Stimulated activated CD8-positive, alpha-beta memory T cell treated with anti-CD3 and anti-CD28 coated beads, Interleukin-15, amount 100 ng/mL, for 4 hours (primary cell): ENCODE measurements at places on chromosomes 6 and 20.

DNA sequence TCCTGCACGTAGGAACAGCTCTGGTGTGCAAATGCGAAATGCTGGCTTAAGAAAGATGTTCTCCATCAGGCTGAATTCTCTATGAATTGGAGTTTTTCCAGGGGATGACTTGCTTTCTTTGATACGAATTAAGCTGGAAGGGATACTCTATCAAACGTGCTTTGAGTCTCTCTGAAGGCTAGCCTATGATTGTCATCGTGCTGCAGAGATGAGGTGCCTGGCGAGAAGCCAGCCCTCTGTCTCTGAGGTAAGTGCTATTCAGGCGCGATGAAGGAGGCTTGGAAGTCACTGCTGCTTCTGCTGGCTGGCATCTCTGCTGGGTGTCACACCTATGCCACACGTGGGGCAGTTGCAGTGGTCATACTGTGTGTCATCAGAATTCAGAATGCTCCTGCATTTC is 223.7 kb downstream of the TAF4 start:
- DNase-seq = no peak

DNA sequence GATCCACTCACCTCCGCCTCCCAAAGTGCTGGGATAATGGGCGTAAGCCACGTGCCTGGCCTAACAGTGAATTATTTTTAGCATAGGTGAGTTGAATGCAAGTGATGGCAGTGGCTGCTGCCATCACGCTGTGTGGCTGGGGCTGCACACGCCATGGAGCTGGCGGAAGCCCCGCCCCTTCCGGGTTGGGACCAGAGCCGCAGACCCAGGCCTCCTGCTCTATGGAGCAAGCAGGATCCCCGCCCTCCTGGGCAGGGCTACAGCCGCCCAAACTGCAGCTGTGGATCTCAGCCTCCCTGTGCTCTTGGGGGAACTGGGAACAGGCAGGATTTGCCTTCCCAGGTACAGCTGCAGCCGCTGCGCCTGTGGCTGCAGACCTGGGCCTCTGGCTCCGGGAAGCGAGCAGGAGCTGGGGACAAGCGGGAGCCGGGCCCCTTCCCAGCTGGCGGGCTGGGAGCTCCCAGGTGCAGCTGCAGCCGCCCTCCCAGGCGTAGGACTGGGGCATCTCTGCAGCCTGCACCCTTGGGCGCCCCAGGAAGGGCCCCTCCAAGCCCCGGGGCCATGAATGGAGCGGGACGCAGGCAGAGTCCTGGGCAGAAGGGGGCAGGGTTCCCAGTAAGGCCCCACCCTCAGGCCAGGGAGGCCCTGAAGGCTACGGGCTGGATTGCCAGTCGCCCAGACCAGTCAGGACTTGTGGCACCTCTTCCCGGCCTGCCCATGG is 30.9 kb upstream of the SLA2 start:
- DNase-seq = no peak

DNA sequence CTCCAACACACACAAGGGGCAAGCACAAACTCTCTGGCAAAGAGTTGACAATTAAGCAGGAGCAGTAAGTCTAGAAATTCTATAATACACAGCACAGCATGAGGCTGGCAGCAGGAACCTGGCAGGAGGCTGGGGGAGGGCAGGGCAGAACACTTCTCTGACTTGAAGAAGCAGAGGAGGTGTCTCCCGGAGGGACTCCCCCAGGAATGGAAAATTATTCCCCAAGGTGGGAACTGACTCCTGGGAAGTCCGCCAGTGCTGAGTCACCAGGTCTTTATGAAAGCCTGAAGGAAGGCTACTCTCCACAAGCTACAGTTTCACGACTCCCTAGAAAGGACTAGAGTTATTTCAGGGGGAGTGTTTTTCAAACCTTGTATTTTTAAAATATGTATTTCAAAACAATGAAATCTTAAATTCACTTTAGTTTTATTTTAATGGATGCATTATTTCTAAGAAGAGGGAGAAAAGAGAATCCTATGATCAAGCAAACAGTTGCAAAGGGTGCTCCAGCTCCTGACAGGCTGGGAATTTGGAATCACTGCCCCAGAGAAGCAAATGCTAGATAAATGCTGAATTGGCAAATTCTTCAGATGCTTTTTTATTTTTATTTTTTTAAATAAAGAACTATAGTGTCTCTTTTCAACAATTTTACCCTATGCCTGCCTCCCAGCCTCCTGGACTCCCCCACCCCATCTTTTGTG is 192.8 kb downstream of the LY86 start:
- DNase-seq = no peak

- DNase-seq = no peak
These were observed 306.5 kb upstream of the RUNX2 start for GRCh38 chr6:45021676-45022075.

GRCh38 chr6:51266604-51267003 is 447.9 kb downstream of the TFAP2B start:
- DNase-seq = no peak

DNA sequence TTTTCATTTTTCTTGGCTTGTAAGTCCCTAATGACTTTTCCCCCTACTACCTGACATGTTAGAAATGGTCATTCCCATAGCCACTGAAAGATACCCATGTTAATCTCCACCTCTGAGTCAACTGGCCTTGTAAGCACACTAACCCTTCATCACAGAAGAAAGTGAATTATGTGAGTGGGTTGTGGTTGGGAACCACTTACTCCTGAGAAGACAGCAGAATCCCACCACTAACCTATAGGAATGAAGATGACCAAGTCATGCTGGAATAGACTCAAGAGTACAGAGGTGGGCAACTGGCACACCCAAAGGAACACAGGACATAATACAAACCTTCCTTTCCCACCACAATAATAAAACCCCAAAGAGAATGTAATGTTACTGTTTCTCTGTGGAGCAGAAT is 30.1 kb downstream of the RAMACL start:
- DNase-seq = no peak

GRCh38 chr6:156977527-156978291 is 200.5 kb downstream of the ARID1B start:
- no peak for DNase-seq

DNA sequence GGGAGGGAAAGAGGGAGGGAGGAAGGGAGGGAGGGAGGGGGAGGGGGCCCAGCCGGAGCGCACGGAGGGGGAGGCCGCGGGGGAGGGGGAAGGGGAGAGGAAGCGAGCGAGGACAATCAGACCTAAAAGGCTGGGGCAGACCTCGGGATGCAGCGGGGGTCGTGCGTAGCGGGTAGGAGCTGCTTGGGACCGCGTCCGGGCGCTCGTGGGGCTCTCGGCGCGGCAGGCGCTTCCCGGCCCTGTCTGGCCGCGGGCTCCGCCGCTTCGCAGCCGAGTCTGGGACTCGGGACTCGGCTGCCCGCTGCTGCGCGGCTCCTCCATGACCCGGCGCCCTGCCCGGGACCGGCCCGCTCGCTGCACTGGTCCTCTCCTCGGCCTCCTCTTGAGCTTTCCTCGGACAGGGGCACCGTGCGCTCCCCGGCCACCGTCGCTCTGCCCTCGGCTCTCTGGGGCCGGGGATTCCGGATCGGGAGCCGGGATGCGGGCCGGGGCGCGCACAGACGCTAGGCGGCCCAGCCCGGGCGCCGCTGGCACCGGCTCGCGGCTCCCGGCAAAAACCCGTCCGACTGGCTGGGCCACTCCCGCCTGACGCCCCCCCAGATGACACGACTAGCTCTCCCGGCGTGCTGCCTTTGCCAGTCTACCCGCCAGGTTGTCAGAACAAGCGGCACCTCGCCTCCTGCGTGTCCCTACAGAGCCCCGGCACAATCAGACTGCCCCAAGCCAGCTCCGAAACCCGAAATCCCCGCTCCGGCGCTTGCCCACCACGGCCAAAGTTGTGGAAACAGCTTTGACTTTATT is 2.2 kb downstream of the TFAP2A start:
- no peak for DNase-seq

GRCh38 chr20:39089029-39089428 is 126.9 kb downstream of the DHX35 start:
- no peak for DNase-seq

GRCh38 chr6:19781269-19781668 is 55.9 kb upstream of the ID4 start:
- no peak for DNase-seq
